ENCODE measurements at places on chromosomes 12 and 14.
A peak's percentile ranks its signal among the peaks of the same experiment; 100 is the strongest.

GRCh38 chr12:56190695-56191155, 1.4 kb upstream of the SMARCC2 start:
- DNase-seq, result no peak

DNA sequence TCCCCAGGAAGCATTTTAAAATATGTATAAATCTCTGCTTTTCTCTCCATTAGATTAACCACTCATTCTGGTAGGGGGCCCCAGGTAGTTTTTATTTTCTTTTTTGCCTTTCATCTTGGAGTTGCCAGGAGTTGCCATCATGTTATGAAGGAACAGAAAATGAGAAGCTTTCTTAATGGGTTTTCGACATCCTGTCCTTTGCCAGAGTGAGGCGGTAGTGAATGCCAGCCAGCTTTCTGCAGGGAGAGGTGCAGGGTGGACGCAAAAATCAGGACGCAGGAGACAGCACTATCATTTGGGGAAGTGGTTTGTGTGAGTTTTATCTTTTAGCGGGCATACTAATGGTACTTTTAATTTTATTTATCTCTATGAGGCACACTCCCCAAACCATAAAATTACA, 1.7 kb downstream of the RASSF8 start:
- no peak for DNase-seq

DNA sequence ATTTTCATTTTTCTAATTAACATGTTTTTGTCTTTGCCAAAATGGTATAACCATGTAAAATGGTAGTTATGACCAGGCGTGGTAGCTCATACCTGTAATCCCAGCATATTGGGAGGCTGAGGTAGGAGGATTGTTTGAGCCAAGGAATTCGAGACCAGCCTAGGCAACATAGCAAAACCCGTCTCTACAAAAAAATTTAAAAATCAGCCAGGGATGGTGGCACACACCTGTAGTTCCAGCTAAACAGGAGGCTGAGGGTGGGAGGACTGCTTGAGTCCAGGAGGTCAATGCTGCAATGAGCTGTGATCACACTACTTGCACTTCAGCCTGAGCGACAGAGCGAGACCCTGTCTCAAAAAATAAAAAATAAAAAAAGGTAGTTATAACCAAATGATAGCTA, 23.1 kb downstream of the PPTC7 start:
- no peak for DNase-seq

DNA sequence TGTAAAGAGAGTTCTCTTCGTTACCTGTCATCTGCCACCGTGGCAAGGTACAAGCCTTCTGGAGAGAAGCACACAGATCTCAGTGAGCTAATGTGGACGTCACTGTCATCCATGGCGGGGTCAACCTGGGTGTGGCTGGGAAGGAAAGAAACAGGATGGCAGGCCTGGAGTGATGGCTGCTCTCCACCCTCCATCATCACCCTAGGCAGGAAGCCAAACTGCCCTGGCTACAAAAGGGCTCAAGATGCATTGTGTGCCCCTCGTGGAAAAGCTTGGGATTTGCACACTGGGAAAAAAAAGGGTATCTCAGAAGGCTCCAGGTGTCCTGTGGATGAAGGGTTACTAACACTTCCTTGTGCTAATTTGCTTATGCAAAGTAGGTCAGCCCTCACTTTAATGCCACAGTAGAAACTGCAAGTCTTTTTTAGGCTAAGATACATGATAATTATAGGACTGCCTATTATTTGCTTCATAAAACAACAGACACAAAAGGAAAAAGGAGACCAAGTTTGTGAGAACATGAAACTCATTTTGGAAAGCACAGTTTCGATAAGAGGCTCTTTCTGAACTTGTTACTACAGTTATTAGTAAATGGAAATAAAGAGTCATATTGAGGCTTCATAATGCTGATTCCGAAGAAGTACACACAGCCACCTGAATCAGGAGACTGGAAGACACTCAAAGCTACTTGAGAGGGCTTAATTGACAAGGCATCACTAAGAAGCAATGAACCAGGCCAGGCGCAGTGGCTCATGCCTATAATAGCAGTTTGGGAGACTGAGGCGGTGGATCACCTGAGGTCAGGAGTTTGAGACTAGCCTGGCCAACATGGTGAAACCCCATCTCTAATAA, 18.9 kb downstream of the RFC5 start:
- DNase-seq, result peak; percentile 87

- DNase-seq, result peak; percentile 46
Measured at GRCh38 chr12:47949441-47950341, 13.7 kb upstream of the TMEM106C start.

- DNase-seq, result no peak
Measured at GRCh38 chr14:66069830-66070541, 416.2 kb upstream of the CCDC196 start.

- DNase-seq, result no peak
Measured at GRCh38 chr14:99589031-99589441, 15.0 kb downstream of the CCDC85C start.

DNA sequence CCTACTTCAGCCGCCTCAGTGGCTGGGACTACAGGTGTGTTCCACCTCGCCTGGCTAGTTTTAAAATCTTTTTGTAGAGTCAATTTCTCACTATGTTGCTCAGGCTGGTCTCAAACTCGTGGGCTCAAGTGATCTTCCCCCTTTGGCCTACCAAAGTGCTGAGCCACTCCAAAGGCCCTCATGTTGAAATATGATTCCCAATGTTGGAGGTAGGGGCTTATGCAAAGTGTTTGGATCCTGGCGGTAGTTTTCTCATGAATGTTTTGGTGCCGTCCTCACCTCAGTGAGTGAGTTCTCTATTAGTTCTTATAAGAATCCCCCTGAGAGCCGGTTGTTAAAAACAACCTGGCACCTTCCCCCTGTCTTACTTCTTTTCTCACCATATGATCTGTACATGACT, 784.6 kb downstream of the TMTC2 start:
- DNase-seq, result no peak

DNA sequence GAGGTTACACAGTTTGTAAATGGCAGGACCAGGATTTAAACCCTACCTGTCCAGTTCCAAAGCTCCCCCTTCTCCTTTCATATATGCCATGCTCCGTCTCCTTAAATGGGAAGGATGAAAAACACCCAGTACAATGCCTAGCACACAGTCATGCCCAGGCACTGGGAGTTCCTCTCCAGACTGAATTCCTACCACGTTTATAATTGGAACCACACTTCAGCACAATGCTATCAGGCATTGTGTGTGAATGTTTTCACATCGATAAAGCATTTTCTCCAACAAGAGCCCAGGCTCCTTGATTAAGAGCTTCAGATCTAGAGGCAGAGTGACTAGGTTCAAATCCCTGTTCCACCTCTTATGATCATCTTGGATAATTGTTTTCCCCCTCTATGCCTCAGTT, 2.7 kb upstream of the NUAK1 start:
- DNase-seq, result no peak

- no peak for DNase-seq
Measured at GRCh38 chr14:105469456-105470349, 4.9 kb upstream of the CRIP2 start.

GRCh38 chr12:103102225-103102744, 144.8 kb downstream of the ASCL1 start:
- DNase-seq, result peak; percentile 20

GRCh38 chr14:75249958-75250336, 28.7 kb upstream of the FOS start:
- DNase-seq, result no peak

DNA sequence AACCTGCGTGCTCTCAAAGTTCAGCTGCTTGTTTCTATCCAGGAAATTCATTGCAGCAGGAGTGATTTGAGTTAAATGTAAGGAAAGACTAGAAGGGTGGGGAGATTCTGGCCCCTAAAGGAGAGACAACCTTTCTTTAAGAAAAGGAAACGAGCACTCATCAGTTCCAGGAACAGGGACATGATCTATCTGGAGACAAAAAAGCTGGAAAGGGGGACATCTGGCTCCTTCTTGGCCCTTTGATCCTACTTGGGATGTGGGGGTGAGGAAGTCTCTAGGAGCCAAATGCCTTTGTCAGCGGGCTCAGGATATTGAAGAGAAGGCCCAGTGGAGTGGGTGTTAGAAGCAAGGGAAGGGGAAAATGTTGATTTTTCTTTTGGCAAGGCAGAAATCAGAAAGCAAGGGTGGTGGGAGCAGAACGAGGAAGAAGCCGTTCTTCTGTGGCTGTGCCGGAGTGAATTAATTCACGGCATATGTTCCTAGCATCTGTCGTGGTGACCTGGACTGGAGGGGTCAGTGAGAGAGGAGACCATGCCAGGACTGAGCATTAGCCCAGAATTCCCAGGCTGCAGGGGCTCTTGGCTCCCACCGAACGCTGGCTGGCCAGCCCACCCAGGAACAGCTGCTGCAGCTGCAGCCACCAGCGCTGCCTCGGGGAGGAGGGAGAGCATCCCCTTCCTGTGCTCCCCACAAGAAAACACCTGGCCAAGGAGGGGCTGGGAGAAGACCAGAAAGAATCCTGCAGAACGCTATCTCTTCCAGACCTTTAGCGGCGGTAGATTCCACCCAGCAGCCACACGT, 62.8 kb upstream of the GPATCH2L start:
- DNase-seq, result no peak

- DNase-seq, result no peak
Measured at GRCh38 chr12:124551268-124552144, 15.9 kb downstream of the NCOR2 start.

Data from activated CD4-positive, alpha-beta T cell treated with anti-CD3 and anti-CD28 coated beads, Interleukin-2, Interleukin-4, amounts not matched to agents 100 ng/mL and 50 ng/mL, durations not matched to agents 16 hours and 8 hours (primary cell).